ENCODE measurements at places on chromosomes 13 and 19. TPM values are rescaled to one million over a fixed set of nuclear protein-coding genes. Genes with fewer than 3 reads are reported as not detected.
A peak's percentile ranks its signal among the peaks of the same experiment; 100 is the strongest.

DNA sequence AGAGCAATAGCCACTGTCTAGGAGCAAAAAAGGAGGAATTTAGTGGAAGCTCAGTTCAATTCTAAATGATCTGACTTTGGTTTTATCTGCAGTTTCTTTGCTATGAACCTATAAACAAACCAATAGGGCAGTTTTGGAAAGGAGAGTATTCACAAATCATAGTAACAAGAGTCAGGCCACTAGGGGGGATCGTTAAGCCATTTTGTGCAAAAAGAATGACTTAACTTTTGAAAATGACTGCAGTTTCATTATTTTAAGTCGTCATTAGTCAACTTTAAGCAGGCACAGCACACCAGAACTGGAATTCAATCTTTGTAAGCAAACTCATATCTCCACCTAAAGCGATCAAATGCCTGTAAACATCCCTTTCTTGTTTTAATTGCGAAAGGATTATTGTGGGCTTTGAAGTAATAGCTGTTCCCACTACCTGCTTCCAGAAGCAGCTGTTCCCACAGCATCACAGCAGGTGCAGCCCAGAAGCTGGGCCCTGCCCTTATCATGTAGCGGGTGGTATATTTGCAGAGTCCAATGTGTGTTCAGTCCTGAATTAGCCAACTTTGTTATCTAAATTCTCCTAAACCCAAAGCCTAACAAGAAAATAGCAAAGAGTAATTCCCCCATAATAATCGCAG is 51.5 kb downstream of the SOX21 start:
- H3K27ac ChIP-seq: no peak overlapping the region
- H3K36me3 ChIP-seq: no peaks in the 10 kb centered on the region
- DNase-seq: no peak
- H3K4me3 ChIP-seq: no peak overlapping the region
- H3K4me1 ChIP-seq: peaks cover 35% of the 10 kb centered on the region

CCNA1 gene
- total RNA-seq: 2.2 TPM

- DNase-seq: no peak
- no peak overlapping the region for H3K4me3 ChIP-seq
- H3K27ac ChIP-seq: no peak overlapping the region
Measured at GRCh38 chr19:35483089-35483488, 7.2 kb downstream of the KRTDAP start.

ZNF471 gene
- 0.09 TPM for total RNA-seq

DNA sequence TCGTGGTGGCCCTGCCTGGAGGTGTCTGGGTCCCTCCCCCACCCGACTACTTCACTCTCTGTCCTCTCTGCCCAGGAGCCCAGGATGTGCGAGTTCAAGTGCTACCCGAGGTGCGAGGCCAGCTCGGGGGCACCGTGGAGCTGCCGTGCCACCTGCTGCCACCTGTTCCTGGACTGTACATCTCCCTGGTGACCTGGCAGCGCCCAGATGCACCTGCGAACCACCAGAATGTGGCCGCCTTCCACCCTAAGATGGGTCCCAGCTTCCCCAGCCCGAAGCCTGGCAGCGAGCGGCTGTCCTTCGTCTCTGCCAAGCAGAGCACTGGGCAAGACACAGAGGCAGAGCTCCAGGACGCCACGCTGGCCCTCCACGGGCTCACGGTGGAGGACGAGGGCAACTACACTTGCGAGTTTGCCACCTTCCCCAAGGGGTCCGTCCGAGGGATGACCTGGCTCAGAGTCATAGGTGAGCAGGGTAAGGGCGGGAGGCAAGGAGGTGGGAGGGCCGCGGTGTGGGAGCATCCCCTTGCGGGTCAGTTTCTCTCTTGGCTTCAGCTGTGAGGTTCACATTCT is 19.2 kb downstream of the NECTIN2 start:
- no peaks in the 10 kb centered on the region for H3K4me1 ChIP-seq
- no peak for DNase-seq
- no peaks in the 10 kb centered on the region for H3K27me3 ChIP-seq
- no peaks in the 10 kb centered on the region for H3K36me3 ChIP-seq
- no peak overlapping the region for H3K27ac ChIP-seq
- H3K4me3 ChIP-seq: no peak overlapping the region

DNA sequence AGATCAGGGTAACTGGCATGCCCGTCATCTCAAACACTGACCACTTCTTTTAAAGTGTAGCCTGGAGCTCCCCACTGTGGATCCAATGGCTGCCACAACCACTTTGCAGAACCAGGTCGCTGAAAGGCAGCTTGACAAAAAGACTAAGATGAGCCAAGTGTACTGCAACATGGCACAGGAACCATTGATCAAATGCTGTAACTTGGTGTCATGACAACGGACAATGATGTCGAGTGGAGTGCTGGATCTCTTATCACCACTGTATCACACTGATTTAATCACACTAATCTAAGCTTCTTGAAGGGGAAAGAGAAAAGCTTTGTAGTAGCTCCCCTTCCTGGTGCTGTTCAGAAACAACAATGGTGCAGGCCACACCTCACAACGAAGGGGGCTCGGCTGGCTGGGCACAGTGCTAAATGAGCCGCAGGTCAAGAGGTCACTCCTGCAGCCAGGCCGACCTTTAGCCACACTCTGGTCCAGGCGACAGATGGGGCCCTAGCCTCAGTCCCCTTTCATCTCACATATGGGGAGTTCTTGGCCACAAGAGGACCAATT is 2.2 kb upstream of the TNFRSF19 start:
- no peaks in the 10 kb centered on the region for H3K36me3 ChIP-seq
- H3K27me3 ChIP-seq: peaks cover 59% of the 10 kb centered on the region
- H3K27ac ChIP-seq: no peak overlapping the region
- DNase-seq: no peak

GRCh38 chr19:13076787-13077186 is 25.9 kb downstream of the LYL1 start:
- H3K27ac ChIP-seq: no peak overlapping the region
- no peak for DNase-seq
- no peaks in the 10 kb centered on the region for H3K27me3 ChIP-seq
- H3K4me1 ChIP-seq: no peaks in the 10 kb centered on the region

DNA sequence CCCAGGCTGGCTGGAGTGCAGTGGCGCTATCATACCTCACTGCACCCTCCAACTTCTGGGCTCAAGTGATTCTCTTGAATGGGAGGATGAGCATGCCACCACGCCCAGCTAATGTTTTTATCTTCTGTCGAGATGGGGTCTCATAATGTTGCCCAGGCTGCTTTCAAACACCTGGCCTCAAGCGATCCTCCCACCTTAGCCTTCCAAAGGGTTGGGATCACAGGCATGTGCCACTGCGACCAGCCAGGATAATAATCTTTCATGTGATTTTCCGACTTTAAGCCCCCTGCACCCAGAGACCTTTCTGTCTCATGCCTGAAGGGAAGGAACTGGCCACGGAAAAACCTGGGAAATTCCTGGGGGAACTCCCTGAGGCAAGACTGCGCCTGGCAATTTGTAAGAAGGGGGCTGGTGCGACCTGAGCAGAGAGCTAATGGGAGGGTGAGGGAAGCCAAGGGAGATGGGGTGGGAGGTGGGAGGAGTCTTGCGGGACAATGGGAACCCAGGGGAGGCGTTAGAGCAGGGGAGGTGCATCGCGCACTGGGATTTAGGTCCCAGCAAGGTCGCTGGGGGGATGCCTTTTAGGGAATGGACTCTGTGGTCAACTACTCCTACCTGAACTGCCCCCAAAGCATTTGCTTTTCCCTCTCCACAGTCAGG is 1.2 kb upstream of the CCDC124 start:
- peak overlapping the region; percentile 76 for H3K27ac ChIP-seq
- H3K4me3 ChIP-seq: peak overlapping the region; percentile 92
- H3K36me3 ChIP-seq: peaks cover 7% of the 10 kb centered on the region
- H3K4me1 ChIP-seq: peaks cover 19% of the 10 kb centered on the region

DNA sequence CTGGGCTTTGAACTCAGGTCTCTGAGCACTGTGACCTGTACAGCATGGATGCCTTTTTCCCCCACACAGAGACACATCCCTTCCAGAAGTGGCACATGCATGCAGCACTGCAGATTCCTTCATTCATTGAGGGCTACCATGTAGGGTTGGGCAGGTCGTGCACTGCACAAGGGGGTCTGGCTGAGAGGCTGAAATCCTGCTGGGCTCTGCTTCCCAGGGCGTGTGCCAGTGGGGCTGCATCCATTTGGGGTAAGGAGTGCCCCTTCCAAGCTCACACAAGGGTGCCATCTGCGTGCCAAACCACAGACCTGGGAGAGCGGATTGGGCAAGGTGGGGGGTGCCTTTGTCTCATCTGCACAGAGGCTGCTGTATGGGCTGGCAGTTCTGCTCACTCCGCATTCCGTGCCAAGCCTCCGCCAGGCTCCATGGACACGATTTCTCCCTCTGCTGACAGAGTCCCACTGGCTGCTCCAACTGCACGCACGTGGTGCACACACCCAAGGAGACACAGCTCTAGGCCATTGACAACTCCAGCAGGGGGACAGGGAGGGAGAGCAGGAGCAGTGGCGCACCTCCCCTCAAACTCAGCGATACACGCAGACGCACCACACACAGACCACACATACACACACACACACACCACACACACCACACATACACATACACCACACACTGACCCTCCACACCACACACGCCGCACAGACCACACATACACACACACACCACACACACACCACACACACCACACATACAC is 4.5 kb upstream of the SHISA7 start:
- no peak overlapping the region for H3K4me3 ChIP-seq
- no peaks in the 10 kb centered on the region for H3K36me3 ChIP-seq
- H3K4me1 ChIP-seq: peaks cover 3% of the 10 kb centered on the region
- peak; percentile 62 for DNase-seq
- H3K27ac ChIP-seq: no peak overlapping the region
- H3K27me3 ChIP-seq: peaks cover 45% of the 10 kb centered on the region

GRCh38 chr13:30314562-30314961 is 7.2 kb upstream of the KATNAL1 start:
- H3K36me3 ChIP-seq: peaks cover 8% of the 10 kb centered on the region
- no peak overlapping the region for H3K4me3 ChIP-seq
- DNase-seq: no peak
- no peaks in the 10 kb centered on the region for H3K27me3 ChIP-seq

ZNF682 gene
- total RNA-seq: 4.7 TPM

MBNL2 gene
- 24.5 TPM for total RNA-seq
